Esophagus mucosa (tissue), 1 donor: ENCODE measurements at places on chromosomes 3 and 15. TPM values are rescaled to one million over a fixed set of nuclear protein-coding genes. Genes with fewer than 3 reads are reported as not detected.

PP2D1 gene
- total RNA-seq: not detected

GRCh38 chr3:150738688-150739087 lies 24.3 kb downstream of the SIAH2 start:
- no peak for ATAC-seq

- ATAC-seq: no peak
These were observed 140.8 kb downstream of the DIPK2A start for GRCh38 chr3:144112437-144112836.

- no peak for ATAC-seq
These were observed 87.8 kb downstream of the PDZRN3 start for GRCh38 chr3:73536952-73537351.
